Fibroblast of skin of left biceps (primary cell): ENCODE measurements at places on chromosomes 1 and 21.

GRCh38 chr1:42937836-42938644 is 20.6 kb downstream of the SLC2A1 start:
- no peak for DNase-seq

GRCh38 chr21:38938343-38938742 is 132.6 kb downstream of the ETS2 start:
- no peak for DNase-seq

DNA sequence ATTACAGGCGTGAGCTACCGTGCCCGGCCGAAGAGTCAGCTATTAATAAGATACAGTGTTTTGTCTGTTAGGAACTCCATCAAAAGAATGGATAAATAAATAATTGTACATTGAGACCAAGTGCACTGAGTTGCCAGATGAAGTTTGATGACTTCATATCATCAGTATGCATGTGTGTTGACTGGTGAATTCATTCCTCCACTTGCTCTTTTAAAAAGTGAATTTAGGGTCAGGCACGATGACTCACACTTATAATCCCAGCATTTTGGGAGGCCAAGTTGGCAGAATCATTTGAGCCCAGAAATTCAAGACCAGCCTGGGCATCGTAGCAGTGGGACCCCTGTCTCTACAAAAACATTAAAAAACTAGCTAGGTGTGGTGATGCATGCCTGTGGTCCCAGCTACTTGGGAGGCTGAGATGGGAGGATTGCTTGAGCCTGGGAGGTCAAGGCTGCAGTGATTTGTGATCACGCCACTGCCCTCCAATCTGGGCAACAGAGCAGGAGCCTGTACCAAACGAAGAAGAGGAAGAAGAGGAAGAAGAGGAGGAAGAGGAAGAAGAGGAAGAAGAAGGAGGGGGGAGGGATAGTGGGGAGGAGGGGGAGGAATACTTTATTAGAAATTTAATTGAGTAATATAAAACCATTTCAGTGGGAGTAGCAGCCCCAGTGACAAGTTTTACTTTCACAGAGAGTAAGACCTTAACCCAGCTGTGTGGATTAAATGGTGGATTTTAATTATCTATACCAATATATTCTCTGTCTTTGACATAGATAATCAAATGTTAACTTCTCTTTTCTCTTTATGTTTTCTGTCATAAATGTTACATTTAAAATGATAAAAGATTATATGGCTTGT is 74.9 kb downstream of the CCDC18 start:
- peak; percentile 42 for DNase-seq

DNA sequence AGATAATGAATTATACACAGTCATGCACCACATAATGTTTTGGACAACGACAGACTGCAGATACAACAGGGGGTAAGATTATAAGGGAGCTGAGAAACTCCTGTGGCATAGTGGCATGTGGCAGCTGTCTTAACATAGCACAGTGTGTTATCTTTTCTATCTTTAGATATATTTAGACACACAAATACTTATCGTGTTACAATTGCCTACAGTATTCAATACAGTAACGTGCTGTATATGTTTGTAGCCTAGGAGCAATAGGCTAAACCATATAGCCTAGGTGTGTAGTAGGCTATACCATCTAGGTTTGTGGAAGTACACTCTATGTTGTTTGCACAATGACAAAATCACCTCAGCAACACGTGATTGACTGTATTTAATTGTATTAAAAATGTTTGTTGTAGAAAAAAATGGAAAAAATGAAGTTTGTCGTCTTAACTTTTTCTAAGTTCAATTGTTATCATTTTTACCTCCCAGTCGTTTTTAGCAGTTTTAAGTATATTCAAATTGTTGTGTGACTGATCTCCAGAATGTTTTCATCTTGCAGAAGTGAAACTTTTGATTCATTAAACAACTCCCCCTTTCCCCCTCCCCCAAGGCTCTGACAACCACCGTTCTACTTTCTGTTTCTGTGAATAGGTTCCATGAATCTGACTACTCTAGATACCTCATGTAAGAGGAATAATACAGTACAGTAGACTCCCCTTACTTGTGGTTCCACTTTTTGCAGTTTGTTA is 351.0 kb upstream of the B3GALT2 start:
- no peak for DNase-seq

GRCh38 chr1:66607458-66607857 is 73.5 kb downstream of the SGIP1 start:
- DNase-seq, result no peak

DNA sequence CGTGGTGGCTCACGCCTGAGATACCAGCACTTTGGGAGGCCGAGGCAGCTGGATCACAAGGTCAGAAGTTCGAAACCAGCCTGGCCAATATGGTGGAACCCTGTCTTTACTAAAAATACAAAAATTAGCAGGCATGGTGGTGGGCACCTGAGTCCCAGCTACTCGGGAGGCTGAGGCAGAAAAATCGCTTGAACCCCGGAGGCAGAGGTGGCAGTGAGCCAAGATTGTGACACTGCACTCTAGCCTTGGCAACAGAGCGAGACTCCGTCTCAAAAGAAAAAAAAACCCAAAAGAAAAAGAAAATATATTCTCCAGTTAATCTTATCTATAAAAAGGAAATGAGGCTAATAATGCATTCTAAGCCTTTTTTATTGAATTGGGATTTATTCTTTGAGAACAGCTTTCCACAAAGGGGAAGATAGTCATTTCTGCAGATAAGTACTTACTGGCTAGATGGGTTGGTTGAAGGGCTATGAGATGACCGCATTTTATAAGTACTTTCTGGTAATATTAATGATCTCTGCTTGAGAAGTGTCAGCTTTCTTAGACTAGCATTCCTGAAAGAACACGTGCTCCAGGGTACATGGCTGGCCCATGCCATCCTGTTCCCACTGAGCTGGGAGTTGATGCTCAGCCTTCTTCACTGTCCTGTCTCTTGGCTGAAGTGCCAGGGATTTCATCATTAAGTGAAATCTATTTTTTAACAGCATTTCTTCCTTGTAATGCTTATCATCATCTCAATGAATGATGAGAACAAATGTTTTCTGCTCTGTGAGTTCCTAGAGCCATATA is 57.9 kb downstream of the SASS6 start:
- no peak for DNase-seq

DNA sequence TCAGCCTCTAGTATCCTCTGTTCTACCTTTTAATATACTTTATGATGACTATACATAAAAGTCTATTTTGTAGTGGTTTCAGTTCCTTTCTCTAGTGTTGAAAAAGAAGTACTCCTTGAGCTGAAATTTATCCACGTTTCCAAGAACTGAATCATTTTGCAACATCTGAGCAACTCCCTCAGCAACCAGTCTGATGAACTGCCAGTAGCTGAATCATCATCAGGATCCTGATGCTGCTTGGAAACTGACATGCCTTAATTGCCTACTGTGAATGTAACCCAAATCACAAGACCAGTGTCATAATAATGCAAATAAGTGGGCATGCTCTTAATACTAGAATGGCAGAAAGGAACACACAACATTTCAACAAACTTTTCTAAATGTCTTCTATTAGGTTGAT is 103.3 kb downstream of the CYYR1 start:
- peak; percentile 77 for DNase-seq

DNA sequence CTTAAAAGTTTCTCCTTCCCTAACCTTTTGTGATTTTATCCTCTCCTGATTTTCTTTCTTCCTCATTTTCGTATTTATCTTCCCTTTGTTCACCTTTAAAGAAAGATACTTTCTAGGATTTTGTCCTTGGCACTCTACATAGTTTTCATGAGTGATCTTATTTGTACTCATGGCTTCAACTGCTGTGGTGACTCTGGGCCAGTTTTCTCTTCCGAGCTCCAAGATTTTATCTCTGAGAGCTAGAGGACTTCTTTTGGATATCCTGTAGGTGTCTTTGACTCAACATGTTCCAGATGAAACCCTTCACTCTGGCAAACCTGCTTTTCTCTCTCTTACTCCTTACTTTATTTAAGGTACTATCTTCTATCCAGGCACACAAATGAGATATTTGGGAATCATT is 53.7 kb upstream of the MACF1 start:
- DNase-seq, result no peak

GRCh38 chr1:54583871-54584270 is 35.8 kb downstream of the ACOT11 start:
- DNase-seq, result no peak

GRCh38 chr1:210663730-210664573 is 335.2 kb downstream of the HHAT start:
- DNase-seq, result no peak

GRCh38 chr1:9269721-9270120 is 23.0 kb upstream of the SPSB1 start:
- no peak for DNase-seq

GRCh38 chr1:46021046-46021996 is 111.1 kb downstream of the PIK3R3 start:
- DNase-seq, result no peak

- DNase-seq, result no peak
These were observed 7.4 kb downstream of the TFF1 start for GRCh38 chr21:42358937-42359336.
